ENCODE measurements at places on chromosomes 7 and 10.
A peak's percentile ranks its signal among the peaks of the same experiment; 100 is the strongest.

- DNase-seq = no peak
Measured at GRCh38 chr10:124377101-124377500, 41.6 kb downstream of the OAT start.

- DNase-seq = no peak
Measured at GRCh38 chr10:72639441-72639873, 13.6 kb upstream of the MICU1 start.

- no peak for DNase-seq
Measured at GRCh38 chr10:56605051-56605450, 244.0 kb upstream of the ZWINT start.

GRCh38 chr10:29600067-29600466 is 34.7 kb downstream of the SVIL start:
- DNase-seq = peak; percentile 8

DNA sequence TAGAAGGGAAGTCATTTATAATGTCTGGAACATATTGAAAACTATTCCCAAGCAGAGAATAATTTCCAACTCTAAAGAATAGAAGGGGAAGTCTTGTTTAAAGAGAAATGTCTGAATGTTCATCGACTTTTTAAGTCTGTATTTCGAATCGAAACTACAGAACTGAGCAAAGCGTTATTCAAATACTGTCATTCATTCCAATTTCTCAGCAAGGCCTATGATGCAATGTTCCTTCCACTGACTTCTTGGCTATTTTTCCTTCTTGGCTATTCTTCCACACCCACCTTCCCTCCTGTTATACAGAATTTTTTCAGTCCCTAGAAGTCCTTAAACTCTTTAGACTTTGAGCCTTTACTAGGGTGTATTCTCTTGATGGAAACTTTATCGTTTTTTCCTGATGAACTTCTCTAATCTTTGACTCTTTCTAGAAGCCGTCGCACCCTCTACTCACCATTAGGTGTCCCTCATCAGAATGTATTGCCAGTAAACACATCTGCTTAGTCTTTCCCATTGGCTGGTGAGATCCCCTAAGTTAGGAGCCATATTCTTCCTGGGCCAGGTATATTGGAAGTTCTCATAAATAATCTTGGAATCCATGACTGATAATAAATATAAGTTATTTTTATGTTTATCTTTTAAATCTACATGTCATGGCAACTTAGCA is 235.7 kb upstream of the CCDC6 start:
- no peak for DNase-seq

- no peak for DNase-seq
Measured at GRCh38 chr10:18615618-18616017, 35.8 kb downstream of the NSUN6 start.

GRCh38 chr7:91319351-91319750 is 55.1 kb downstream of the FZD1 start:
- DNase-seq = no peak

Data from HCT116 (cell line).